ENCODE measurements at places on chromosomes 16 and 17.

DNA sequence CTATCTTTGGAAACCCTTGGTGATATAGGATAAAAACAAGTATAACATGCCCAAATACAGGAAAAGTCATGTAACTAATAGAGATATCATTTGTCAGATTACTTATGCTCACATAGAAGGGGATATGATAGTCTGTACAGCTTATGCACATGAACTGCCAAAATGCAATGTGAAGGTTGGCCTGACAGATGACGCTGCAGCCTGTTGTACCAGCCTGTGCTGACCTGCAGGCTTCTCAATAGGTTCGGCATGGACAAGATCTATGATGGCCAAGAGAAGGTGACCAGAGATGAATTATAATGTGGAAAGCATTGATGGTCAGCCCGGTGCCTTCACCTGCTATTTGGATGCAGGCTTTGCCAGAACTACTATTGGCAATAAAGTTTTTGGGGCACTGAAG, 12.7 kb downstream of the WFIKKN2 start:
- DNase-seq: no peak

DNA sequence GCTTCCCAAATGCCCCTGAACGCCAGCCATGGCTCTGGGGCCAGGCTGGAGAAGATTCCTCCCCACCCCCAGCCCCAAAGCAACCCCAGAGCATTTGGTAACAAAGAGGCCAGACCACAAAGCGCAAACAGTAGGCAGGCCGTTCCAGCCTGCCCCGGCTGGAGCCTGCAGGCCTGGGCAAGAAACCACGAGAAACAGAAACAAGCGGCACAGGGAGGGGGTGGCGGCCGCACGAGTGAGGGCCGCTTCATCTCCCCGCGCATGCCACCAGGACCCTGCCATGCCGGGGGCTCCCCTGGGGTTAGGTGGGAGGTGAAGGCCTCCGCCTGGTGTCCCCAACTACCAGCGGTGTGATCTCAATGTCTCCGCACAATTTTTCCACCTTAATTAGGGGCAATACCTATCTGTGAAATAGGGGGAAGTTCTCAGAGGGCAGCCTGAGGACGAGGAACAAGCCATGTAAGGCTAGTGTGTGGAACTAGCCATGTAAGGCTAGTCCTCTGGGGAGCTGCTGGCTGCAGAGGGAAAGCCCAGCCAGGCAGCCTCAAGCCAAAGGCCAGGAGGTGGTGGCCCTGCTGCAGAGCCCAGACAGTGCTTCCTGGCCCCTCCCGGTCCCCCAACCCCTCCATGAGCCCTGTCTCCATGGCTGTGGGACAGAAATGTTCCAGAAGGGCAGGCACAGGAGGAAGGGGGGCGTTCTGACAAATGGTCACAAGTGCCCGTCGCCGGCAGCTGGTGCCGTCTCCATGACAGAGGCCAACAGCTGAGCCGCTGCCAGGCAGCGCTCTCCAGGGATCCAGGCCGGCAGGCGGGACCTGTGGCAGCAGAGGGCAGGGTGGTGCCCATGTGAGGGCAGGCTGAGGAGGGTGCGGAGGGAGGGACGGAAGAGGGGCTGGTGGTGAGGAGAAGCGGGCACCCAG, 14.5 kb upstream of the MTSS2 start:
- DNase-seq: no peak

- no peak for DNase-seq
Observed at GRCh38 chr16:56763291-56763916, 33.5 kb downstream of the NUP93 start.

GRCh38 chr17:45170931-45171337, 9.3 kb downstream of the HEXIM2 start:
- DNase-seq: no peak

GRCh38 chr16:31870809-31871208, 2.8 kb upstream of the ZNF267 start:
- no peak for DNase-seq
